Regular cardiac myocyte (primary cell): ENCODE measurements at places on chromosomes 4 and X. TPM values are rescaled to one million over a fixed set of nuclear protein-coding genes. Genes with fewer than 3 reads are reported as not detected.

The ADAMTS3 gene
- total RNA-seq = 2.7 and 5.4 TPM in 2 replicates

The NDUFA1 gene
- 56.7 and 58.7 TPM in 2 replicates for total RNA-seq

The SLC39A8 gene
- total RNA-seq = 14.8 and 22.0 TPM in 2 replicates

The RHOXF1 gene
- not detected in 2 replicates for total RNA-seq

The POLN gene
- 3.6 and 6.2 TPM in 2 replicates for total RNA-seq
